ENCODE measurements at places on chromosomes 11 and 22.
A peak's percentile ranks its signal among the peaks of the same experiment; 100 is the strongest.

DNA sequence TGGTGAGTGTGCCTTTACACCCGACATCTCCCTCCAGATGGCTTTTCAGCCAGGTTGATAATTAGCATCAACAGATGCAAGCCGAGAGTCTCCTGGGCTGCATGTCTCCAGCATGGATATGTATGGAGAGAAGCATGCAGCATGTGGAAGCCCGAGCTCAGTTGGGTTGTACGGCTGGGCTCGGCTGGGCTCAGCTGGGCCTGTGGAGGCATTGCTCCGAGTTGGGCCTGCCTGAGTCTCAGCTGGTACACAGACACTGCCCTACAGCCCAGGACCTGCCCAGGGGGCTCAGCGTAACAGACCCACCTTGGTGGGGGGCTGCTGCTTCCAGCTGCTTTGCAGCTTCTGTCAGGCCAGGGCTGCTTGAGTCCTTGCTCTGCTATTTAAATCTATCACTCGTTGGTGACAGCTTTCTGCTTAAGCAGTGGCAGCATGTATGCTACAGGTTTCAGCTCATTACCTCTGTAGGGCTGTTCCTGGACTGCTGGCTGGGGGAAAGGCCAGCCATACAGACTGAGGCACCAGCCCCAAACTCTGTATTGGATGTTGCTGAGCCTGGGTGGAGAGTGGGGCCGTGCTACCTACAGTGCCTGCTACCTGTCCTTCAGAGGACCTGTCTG, 115.5 kb downstream of the TEAD1 start:
- no peak for DNase-seq

DNA sequence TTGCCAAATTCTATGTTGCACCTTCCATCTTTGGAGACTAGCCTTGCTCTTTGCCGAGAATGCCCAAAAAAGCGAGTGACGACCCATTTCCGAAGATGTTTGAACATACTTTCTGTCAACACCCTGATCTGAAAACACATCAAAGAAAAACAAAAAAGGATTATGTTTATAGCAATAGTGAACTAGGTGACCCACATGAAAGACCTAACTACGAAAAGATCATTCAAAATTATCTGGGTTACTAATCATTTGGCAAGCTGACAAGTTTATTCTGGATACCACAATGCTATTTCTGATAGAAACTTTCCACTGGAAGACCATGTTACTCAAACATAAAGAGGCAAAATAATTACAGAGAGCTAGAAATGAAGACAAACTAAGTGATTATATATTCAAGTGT, 27.0 kb downstream of the KCNJ1 start:
- DNase-seq, result no peak

DNA sequence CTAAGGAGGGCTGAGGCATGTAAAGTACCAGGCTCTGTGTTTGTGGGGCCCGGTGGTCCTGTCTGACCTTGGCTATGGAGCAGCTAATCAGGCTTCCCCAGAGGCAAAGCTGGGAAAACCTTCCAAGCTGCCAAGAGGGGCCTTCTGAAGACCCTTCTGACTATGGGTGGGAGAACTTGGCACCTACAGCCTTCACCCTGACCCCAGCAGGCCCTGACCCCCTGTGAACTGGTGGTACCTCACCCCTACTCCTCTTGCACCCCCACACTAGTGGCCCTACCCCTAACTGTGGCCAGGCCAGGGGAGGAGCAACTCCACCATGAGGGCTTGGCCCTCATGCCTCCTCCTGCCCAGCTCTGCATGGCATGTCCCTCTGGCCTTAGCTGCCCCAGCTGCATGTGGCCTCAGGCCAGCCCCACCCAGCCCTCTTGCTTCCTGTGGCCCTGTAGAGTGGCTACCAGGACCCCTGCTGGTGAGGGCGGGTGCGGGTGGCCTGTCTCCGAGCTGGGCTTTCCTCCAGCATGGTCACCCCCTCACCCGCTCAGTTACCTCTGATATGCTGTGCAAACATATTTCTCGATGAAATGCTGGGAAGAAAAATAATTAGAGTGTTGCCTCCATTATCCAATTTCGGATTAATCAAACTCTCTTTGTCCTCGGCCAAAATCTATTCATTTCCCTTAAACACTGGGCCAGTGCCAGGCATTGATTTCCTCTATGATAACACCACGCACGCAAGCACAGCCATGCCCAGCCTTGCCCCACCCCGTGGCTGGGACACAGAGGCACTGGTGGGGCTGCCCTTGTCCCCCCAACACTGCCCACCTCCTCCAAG, 7.5 kb downstream of the GNAZ start:
- DNase-seq, result no peak

DNA sequence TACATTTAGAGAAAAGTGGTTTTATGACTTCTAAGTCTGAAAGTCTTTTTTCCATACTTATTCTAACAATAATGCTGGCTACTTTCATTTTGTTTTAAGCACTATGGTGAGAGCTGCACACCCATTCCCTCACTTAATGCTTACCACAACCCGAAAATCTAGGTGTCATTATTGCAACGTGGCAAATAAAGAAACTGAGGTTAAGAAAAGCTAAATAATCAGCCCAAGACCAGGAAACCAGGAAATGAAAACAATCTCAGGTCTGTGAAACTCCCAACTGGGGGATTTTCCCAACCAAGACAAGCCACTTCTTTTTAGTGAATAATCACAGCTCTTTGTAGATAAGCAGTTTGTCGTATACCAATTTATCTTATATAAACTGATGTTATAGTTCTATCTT, 126.3 kb downstream of the SLC1A2 start:
- no peak for DNase-seq

- no peak for DNase-seq
These were observed 23.5 kb upstream of the CPT1A start for GRCh38 chr11:68865241-68865640.

DNA sequence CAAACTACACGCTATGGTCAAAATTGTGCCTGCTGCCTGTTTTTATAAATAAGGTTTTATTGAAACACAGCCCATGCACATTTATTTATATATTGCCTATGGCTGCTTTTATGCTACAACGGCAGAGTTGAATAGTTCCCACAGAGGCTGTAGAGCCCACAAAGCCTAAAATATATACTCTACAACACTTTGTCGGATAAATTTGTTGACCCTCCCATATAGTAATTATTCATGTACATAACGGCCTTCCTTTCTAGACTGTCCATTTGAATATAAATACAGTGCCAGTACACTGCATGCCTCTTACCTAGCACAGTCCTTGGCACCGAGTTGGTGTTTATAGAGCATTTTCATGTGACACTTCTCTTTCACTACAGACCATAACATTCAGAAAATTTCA, 314.0 kb downstream of the LRRC4C start:
- DNase-seq, result no peak

GRCh38 chr22:40747361-40747760, 68.1 kb downstream of the MCHR1 start:
- no peak for DNase-seq

DNA sequence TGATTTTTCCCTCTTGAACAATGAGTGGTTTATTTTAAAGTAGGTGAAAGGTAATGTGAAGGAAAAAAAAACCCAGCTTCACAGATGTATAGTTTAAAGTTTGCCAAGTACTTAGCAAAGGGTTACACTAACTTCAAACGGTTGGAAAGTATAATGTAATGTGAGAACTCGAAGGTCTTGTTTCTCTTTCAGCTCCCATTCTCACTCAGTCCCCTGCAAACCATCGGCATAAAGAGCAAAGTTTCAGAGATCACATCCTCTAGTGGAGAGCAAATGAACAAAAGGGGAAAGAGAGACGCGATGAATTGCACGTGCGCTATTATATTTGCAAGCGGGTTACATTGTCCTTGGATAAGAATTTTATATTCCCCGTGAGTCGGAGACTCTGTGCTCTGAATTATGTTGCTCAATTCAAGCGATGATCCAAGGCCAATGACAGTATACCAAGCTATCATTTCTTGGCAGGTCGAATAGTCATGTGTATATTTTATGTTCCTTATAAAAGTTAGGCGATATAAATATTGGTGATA, 37.6 kb upstream of the BIRC3 start:
- DNase-seq, result no peak

- DNase-seq, result no peak
These were observed 37.0 kb upstream of the ACCSL start for GRCh38 chr11:44010789-44011251.

DNA sequence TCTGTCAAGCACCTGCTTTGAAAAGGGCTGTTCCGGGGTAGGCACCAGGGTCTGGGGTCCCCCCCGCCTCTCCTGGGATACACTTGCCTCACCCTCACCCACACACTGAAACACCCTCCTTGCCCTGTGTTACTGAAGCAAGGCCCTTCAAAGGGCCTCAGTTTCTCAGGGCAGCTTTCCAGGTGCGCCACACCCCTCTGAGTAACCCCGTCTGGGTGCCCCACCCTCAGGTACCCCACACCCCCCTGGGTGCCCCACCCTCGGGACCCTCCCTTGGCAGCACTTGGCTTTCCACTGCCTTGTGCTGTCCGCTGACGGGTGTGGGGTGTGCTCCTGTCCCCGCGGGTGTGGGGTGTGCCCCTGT, 413.6 kb downstream of the TBC1D22A start:
- no peak for DNase-seq

- no peak for DNase-seq
These were observed 5.2 kb downstream of the SCYL1 start for GRCh38 chr11:65530157-65530496.

DNA sequence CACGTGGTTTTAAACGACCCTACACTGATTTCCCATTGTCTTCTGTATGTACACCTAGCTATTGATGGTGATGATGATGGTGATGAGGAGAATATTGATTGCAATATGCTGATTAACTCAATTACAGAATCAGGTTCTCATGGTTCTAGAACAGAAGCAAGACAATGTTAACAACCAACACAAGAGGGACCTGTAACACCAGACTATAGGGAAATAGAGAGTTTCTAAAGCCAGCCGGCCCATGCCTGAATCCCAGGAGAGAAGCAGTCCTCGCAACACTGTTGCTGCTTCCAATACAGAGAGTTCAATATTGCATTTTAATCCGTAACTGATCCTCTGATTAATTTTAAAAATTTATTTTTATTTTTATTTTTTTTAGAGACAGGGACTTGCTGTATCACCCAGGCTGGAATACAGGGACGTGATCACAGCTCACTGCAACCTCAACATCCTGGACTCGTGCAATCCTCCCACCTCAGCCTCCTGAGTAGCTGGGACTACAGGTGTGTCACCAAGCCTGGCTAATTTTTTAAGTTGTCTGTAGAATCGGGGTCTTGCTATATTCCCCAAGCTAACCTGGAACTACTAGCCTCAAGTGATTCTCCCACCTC, 22.2 kb upstream of the UBASH3B start:
- DNase-seq, result peak; percentile 16
